ENCODE measurements at places on chromosomes 3 and 15.
A peak's percentile ranks its signal among the peaks of the same experiment; 100 is the strongest.

GRCh38 chr15:58951388-58952007 lies 18.0 kb upstream of the SLTM start:
- DNase-seq: peak; percentile 92

- peak; percentile 98 for DNase-seq
These were observed 132.6 kb upstream of the HES1 start for GRCh38 chr3:194003114-194004057.

DNA sequence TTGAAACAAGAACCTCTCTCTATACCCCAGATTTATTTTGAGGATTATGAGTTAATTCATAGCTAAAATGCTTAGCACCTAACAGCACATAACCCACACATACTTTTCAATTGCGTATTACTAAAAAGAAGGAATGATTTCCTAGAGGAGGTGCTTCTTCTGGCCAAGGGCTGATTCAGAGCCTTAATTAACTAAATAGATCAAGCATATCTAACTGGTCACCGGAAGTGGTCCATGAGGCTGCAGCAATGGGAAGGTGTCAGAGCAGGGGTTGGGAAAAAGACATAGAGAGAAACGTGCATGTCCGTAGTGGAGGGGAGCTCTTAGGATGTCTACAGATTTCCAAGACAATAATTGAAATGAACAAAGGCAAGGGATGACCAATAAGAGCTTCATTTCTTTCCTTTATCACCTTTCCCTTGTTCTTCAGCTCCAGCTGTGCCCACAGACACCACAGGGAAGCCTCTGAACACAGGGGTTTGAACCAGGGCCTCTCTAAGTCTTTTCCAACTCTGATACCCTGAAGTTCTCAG lies 467 bp downstream of the HGD start:
- no peak for DNase-seq

GRCh38 chr3:12884790-12885582 lies 43.6 kb upstream of the RPL32 start:
- DNase-seq: no peak

DNA sequence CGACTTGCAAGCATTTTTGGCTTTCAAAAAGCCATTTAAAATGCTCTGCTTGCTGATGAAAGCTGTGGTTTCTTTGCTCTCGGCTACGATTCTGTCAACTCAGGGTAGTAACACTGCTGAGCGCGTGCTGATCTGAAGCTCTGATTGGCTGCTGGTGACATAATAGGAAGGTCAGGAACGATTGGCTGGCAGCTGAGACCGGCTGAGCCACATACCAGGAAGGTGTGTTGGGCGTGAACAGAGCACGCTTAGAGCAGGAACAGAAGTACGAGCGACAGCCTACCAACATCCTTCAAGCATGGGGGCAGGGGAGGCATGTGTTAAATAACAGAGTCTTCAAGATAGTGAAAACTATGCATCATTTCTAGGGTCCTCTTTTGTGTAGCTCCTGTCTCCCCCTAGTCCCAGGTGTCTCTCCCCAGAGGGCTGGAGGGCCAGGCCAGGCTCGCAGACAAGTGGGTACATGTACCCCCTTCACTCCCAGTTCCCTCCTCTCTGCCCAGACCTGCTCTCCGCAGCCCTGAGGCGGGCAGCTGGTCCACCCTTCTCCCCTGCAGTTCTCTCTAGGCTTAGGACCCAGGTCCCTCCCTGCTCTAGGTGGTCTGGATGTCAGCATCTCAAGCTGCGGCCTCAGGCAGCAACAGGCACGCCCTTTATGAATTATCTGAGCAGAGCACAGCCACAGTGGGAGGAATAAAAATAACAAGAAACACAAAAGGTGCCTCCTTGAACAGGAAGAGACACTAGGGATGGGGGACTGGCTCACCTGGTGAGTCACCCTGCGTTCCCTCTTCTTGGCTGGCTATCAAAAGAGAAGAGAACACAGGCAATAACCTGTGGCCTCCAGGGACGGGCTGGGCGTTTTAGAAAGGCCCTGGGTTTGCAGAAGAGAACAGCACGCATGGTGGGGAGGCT lies 76.0 kb downstream of the TAMM41 start:
- DNase-seq: peak; percentile 89

GRCh38 chr3:112782491-112782890 lies 64.2 kb downstream of the CD200R1L start:
- DNase-seq: no peak

GRCh38 chr3:158970006-158970405 lies 168.2 kb downstream of the MFSD1 start:
- DNase-seq: no peak

GRCh38 chr15:57146506-57147201 lies 228.2 kb downstream of the TCF12 start:
- peak; percentile 78 for DNase-seq

DNA sequence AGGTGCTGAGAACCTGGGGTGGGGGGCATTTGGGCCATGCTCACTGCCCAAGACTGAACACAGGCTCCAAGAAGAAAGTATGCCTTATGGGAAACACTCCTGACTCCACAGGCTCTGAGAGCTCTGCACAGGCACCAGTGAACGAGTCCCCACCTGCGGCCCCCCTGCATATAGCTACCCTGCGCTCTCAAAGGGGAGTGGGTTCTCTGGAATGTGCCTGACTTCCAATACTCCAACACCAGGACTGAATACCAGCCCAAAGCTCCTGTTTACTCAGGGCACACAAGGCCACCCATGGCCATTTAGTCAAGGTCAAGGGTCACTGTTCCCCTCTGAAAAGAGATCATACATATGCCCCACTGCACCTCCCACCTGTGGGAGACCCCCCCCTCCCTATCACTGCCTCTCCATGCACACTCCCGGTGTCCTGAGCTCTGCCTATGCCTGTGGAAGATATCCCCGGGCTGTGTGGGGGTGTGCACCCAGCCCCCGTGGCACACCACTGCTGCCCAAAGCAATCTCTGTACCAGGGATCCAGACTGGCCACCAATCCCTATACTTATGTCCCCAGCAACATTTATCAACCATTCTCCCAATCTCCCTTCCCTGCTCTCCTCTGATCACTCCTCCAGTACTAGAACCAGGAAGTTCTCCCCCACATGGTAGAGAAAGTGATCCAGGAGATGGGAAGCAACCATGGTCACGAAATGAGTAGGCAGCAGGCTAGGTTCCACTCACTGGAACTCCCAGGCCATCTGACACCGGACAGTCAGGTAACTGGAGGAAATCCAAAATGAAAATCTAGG lies 1.5 kb upstream of the PLXNB1 start:
- no peak for DNase-seq

GRCh38 chr3:128360705-128361271 lies 105.9 kb downstream of the DNAJB8 start:
- no peak for DNase-seq

- peak; percentile 64 for DNase-seq
These were observed 26.7 kb downstream of the SLC2A2 start for GRCh38 chr3:170999737-171000242.

GRCh38 chr3:157469561-157470294 lies 33.1 kb downstream of the PTX3 start:
- DNase-seq: peak; percentile 23

DNA sequence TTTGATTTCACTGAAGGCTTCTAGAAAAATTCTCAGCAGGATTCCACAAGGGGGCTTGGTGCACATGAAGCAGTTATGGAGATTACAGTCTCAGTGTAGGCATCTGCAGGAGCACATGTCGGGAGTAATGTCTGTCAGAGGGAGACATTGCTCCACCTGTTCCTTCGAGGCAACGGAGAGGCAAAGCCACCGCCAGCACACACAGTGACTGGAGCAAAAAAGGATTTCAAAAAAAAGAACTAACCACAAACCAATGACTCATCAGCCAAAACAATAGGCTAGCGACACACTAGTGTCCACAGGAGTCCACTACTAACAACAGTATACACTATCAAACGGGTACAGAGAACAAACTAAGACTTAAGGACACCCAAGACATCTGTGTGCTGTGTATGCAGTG lies 68.9 kb downstream of the NPTN start:
- peak; percentile 85 for DNase-seq

GRCh38 chr15:28096411-28096669 lies 2.8 kb downstream of the OCA2 start:
- DNase-seq: no peak

DNA sequence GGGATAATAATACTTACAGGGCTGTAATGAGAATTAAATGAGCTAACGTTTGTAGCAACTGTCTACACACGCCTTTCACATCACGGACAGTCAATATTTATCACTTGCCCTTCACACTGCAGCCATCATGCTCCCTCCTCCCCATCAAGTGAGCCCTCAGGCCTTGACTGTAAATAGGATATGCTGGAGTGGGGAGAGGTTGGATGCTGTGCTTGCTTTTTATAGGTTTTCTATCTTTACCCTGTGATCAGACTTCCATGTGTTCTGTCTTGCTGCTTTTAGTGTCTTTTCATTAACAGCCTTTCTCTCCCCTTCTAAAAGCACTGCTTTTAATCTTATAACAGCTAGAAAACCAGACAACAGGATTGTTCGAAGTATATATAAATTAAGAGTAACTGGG lies 12.8 kb upstream of the MAGEF1 start:
- no peak for DNase-seq

GRCh38 chr3:178022599-178022998 lies 513.6 kb upstream of the KCNMB2 start:
- DNase-seq: peak; percentile 64

DNA sequence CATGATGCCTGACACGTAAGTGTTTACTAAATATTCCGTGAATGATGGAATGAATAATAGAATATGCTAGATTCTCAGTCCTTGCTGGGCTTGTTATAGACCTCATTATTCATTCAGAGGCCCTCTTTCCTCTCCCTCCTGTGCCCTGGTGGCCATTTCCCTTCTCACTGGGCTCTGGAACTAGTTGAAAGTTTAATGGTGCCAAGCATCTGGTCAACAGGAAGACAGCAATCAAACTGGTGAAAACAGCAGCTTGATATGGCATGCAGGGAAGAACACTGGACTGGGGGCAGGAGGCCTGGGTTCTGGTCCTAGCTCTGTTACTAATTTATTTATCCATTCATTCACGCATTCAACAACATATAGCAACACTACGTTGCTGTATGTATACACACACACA lies 3.7 kb upstream of the APOD start:
- DNase-seq: no peak

GRCh38 chr3:15315003-15315402 lies 17.4 kb downstream of the SH3BP5 start:
- DNase-seq: peak; percentile 64

- DNase-seq: no peak
These were observed 214.4 kb upstream of the CBLB start for GRCh38 chr3:106083207-106083606.

DNA sequence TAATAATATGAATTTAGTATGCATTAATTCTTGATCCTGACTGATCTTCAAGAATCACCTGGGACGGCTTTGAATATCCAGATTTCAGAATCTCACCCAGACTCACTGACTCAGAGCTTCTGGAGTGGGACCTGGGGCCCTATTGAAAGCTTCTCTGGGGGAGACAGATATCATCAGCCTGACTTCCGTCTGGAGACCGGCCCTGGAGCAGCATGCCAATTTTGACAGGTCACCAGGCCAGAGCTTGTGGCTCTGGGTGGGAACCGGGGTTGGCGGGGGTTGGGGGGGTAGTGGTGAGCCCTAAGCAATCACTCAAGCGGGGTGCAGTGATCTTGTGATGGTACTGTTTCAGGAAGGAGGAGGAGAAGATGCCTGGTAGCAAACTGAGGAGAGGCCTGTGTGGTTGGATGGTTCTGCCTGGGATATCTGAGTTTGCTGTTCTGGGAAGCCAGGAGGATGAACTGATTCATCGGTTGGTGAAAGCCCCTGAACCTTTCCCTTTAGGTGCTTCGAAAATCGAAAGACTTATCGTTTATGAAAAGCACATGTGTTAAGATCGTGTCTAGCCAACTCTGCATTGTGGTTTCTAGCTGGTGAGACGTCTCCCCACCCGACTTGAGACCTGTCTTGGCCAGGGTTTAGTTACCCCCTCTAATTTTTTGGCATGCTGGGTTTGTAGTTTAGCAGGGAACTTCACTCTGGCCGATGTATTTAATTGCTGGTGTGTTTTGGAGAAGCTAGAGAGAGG lies 263.9 kb upstream of the C2CD4B start:
- no peak for DNase-seq

DNA sequence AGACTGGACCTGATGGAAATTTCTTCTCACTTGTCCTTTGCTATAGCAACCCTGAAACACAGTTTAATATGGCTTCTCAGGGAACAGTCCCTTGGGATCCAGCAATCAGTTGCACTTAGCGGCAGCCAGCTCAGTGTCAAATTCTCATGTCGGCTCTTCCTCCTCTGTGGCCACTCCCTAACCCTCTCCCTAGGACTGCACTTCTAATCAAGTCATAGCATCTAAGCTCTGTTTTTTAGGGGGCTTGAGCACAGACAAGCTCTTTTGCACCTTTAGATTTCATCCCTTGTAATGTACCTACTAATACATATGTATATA lies 250.5 kb upstream of the TLE3 start:
- peak; percentile 21 for DNase-seq

DNA sequence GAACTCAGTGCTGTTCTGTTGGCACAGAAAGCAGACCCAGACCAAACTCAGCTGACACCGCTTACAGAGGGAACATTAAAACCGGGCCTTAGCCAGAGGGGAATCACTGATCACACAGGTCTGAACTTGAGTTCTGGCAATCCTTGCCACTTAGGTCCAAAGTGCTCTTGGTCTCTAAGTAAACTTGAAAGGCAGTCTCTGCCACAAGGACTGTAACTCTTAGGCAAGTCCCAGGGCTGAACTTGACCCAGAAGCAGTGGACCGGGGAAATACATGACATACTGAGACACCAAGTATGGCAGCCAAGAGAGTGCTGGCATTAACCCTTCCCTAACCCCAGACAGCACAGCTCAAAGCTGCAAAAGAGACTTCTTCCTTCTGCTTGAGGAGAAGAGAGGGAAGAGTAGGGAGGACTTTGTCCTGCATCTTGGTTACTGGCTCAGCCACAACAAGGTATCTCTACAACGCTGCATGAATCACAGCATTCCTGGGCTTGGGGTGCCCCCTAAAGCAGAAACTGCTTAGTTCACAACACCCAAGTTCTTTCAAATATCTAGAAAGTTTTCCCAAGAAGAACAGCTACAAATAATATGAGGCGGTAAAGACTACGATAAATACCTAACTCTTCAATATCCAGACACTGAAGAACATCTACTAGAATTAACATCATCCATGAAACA lies 32.5 kb downstream of the NAALADL2 start:
- DNase-seq: no peak
